ENCODE measurements at places on chromosomes 5 and 9.
A peak's percentile ranks its signal among the peaks of the same experiment; 100 is the strongest.

DNA sequence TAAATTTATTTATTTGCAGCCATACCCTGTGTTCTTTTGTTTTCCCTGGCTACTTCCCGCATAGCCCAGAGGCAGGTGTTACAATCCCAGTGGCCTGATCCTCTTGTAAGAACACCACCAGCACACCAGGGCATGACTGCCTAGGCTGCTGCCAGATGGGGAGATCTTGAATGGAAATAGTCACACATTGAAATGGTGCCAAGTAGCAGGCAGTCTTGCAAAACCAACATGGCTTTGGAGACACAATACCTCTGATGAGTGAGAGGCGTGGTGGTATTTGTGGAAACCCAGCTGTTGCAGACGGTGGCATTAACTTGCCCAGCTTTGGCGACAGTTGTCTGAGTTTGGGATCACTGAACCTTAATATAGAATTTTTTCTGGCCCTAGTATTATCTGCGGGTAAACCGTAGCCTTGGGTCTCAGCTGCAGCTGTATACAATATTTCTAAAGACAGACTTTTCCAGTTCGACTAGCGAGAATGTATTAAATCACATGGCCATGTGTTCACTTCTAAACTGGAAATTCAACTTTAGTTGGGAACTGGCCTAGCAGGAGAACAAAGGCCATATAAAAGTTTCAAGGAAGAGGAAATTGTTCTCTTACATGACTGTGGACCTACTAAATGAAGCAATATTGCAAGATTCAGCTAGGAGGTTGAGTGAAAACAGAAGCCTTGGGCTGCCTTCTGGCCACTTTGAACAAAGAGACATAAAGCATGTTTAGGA lies 277.0 kb downstream of the SMARCA2 start:
- peak; percentile 89 for DNase-seq

- DNase-seq: no peak
Observed at GRCh38 chr9:138069731-138070456, 192.3 kb downstream of the CACNA1B start.

- DNase-seq: no peak
Observed at GRCh38 chr5:78547731-78548615, 100.6 kb downstream of the LHFPL2 start.

GRCh38 chr5:16606628-16607027 lies 10.2 kb downstream of the RETREG1 start:
- no peak for DNase-seq

DNA sequence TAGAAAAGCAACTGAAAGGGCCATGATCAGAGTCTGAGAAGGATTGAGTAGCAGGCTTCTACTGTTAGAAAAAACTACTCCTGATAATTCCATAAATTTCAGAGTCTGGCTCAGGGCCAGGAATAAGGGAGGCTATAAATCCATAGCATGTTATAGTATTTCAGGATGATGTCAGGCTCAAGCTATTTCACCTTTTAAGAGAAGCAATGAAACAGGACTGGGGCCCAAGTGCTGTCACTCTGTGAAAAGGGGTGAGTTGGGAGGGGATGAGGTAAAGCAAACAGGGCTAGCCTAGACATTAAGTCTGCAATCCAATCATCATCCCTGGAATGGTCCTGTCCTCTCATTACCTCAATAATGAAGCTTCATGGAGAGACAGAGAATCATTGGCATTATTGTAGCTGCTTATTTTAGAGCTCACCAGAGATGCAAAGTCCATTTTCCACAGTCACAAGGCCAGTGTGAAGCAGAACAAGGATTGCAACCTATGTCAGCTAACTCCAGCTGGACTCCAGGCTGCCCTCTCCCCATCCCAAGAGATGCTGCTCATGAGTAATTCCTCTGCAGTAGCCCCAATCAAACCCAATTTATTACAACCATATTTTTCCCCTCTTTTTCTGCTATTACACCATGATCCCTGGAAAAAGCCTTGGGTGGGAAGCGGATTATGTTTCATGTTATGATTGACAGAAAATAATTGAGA lies 56.0 kb downstream of the PAPPA start:
- no peak for DNase-seq

- no peak for DNase-seq
Observed at GRCh38 chr9:22342491-22343217, 104.0 kb upstream of the DMRTA1 start.

GRCh38 chr5:567664-568060 lies 43.4 kb upstream of the SLC9A3 start:
- DNase-seq: no peak

DNA sequence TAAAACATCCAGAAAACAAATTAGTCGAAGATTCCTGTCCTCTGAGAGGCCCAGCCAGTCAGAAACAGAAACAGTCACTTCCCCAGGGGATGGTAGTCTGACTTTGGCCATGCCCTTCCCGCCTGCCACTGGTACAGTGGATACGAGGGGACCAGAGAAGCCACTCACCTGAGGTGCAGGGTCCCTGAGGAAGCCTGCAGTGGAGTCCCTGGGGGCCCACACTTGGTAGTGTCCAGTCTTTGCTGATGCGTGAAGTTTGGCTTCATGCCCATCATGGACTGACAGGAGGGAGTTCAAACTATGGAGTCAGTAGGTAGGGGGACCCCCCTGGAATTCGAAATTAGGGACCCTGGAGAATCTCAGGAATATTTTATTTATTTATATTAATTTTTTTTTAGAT lies 147.5 kb downstream of the DAB2IP start:
- DNase-seq: no peak

Data from NCI-H748 treated with DMSO at 0.1 percent for 48 hours (cell line).